ENCODE measurements at places on chromosomes 6 and 20.
A peak's percentile ranks its signal among the peaks of the same experiment; 100 is the strongest.

DNA sequence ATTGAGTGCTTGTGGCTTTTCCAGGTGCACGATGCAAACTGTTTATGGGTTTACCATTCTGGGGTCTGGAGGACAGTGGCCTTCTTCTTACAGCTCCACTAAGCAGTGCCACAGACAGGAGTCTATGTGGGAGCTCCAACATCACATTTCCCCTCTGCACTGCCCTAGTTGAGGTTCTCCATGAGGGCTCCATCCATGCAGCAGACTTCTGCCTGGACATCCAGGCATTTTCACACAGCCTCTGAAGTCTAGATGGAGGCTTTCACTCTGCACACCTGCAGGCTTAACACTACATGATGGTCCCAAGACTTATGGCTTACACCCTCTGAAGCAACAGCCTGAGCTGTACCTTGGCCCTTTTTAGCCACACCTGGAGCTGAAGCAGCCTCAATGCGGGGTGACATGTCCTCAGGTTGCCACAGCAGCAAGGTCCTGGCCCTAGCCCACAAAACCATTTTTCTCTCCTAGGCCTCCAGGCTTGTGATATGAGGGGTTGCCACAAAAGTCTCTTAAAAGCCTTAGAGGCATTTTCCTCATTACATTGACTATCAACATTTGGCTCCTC, 552.2 kb downstream of the TFAP2A start:
- DNase-seq = no peak

GRCh38 chr20:37876863-37877262, 26.1 kb upstream of the VSTM2L start:
- DNase-seq = no peak

DNA sequence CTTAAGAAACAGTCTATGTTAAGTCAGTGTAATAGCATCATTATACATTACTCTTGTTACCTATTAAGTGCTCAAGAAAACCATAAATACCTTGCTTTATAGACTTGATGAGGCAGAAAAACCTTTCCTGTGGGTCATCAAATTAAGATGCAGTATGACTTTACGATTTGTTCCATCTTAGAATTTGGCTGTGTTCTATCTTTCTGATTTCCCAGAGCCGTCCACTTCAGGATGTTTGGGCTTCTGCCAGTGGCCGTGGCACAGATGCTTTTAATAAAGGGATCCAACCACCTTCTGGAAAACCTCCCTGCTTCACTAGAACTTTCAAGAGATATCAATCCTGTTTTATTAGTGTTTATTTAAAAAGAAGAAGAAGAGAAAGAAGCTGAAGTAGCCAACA, 71.2 kb downstream of the PDE7B start:
- no peak for DNase-seq

DNA sequence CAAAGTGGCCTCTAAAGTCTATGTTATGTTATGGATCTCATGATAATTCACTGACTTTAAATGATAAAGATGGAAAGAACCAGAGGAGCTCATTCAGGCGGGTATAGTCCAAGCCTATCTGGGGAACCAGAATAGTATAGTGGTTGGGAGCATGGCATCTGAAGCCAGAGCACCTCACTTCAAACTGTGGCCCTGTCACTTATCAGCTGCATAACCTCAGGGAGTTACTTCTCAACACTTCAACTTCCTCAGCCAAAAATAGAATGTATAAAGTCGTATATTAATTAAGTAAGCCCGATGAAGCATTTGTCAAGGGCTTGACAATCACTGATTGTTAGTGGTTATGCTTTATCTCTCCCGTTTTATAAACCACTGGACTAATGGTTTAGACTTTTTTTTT, 112.7 kb downstream of the RTN4IP1 start:
- DNase-seq = no peak

GRCh38 chr6:135811644-135812526, 39.6 kb upstream of the PDE7B start:
- DNase-seq = no peak

DNA sequence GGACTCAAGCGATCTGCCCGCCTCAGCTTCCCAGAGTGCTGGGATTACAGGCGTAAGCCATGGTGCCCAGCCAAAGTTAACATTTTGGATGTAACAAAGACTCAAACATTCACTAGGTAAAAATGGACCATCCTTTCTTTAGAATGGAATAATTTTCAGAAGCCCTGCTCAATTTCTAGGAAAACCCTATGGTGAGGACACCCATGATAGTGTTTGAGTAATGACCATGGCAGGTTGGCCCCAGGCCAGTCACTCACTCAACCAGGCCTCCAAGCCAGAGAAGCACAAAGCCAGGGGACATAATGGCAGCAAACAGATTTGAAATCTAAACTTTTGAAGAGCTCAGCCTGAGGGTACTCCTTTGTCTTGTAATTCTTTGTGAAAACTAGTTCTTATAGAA, 59.9 kb upstream of the GPR6 start:
- DNase-seq = no peak

DNA sequence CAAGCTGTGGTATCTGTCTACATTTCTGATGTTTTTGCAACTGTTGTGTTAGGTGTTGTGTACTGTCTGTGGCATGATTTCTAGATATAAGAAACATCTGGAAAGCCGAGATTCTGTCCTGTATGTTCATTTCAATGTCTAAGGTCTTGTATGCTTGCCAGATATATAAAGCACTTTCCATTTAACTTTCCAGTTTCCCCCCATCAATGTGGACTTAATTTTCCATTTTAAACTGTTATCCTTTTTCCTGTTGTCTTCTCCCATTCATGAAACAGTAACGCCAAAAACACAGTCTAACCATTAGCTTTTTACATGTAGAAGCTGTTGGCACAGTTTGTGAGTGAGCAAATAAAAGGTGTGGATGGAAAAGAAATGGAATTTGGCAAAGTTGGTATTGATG, 181.6 kb downstream of the FARS2 start:
- DNase-seq = no peak

DNA sequence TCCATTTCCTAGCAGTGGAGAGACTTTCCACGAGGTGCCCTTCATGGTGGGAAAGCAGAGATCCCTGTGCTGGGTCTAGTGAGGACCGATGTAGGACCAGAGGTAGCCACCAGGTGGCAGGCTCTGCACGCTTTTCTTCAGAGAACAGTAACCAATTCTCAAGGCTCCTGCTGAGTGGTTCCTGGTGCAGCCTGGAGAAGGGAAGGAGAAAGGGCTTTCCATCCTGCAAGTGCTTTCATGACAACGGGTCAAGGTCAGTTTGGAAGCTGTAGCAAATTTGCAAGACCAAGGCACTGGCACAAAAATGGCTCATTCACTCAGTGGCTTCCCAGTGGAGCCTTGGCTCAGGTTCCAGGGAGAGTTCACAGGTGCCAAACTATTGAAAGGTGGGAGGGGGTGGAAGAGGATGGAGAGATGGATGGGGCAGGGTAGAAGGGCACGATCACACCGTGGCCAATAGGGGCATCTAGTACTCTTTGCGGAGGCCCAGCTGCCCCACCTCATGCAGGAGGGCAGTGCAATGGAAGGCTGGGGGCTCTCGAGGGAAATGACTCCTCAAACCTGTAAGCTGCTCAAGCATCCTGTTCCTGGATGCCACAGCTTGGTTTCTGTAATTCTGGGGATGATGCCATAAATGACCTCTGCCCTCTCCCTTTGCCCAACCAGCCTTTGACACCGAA, 25.5 kb upstream of the KCNK16 start:
- DNase-seq = no peak

DNA sequence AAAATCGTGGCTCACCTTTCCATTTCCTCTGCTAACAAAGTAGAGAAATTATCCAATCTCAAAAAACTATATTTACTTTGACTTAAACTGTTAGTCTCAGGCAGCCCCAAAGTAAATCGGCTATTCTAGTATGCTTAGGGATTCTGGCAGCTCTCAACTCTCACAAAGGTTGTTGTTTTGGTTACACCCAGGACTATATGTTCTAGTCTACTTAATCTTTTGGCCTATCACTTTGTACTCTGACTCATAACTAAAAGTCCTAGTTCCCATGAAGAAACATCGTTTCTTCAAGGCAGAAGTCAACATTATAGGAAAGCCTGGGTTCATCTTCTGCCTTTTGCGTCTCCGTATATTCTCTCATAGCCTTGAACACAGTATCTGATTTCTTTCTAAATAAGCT, 42.3 kb downstream of the MYLK4 start:
- DNase-seq = no peak

- DNase-seq = no peak
Observed at GRCh38 chr6:14254505-14254904, 136.9 kb downstream of the CD83 start.

GRCh38 chr6:28940294-28940857, 16.6 kb upstream of the TRIM27 start:
- no peak for DNase-seq

DNA sequence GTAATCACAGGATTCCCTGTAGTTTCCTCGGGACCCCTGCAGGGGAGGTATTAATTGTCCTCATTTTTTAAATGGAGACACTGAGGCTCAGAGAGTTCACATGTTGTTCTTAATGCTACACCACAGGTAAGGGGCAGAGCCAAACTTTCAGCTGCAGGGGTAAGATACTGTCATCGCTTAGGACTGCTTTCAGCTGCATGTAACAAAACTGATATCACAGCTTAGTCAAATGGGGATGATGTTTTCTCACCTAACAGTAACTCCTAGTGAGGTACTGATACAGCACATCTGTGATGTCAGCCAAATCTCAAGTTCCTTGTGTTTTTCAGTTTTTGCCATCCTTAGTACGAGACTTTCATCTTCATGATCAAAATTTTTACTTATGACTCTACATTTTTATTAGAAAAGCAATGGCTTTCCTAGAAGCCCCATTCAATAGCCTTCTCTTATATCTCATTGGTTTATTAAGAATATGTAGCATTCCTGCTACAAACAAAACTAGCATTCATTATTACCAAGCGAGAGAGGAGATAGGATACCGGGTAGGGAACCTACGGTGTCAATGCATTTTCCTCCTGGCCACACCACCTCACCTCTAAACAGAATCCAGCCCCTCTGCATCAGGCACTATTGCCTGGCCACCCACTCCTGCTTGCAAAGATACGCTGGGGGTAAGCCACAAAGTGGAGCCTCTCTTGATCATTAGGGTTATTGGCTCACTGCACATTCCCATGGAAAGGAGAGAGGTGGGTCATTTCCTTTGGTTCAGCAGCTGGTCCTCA, 557.5 kb downstream of the CD83 start:
- no peak for DNase-seq

DNA sequence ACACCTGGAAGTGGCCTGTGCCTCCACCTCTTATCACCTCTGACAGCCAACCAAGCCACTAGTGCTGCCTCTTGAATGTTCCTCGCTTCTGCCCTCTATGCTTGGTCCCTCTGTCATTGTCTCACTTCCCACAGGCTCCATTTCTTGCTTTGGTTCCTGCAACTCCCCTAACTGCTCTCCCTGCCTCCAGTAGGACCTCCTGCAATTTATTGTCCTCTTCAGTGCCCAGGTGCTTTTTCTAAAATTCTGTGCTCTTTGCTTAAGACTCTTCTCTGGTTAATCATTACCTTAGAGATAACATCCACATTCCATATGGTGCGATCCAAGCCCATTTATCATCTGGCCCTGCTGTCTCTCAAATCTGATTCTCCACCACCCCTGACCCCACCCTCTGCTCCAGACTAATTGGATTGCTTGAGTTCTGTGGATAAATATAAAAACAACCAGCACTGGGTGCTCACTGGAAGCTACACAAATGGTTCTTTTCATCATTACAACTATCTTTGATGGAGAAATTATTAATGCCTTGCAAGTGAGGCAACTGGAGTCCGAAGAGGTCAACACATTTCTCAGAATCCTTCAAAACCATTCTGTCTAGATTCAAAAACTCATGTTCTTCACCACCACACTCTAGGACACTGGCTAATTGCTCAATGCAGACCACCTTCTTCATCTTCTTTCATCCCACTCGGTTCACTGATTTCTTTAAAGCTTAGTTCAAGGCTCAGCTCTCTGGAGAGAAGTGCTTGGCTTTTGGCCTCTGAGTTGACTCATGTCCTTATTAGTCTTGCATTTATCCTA, 47.2 kb downstream of the FOXA2 start:
- no peak for DNase-seq

GRCh38 chr6:144624246-144624645, 339.1 kb downstream of the UTRN start:
- no peak for DNase-seq

DNA sequence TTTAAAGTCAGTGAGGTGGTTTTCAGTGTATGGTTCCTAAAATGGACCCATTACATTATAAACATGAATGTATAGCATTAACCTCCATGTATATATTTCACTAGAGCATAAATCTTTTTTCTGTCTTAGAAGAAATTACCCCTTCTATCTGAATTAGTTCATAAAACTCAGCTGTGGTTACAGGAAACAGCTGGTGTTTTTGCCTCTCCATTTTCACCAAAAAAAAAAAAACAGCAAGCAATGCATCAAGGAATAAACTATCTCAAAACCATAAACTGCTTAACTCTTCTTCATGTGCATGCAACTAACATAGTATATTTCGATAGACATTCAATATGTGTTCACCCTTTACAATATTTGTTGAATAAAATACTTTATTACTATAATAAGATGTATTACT, 40.2 kb downstream of the MOXD1 start:
- no peak for DNase-seq

- DNase-seq = no peak
Observed at GRCh38 chr20:36861875-36862801, 13.8 kb upstream of the TLDC2 start.

DNA sequence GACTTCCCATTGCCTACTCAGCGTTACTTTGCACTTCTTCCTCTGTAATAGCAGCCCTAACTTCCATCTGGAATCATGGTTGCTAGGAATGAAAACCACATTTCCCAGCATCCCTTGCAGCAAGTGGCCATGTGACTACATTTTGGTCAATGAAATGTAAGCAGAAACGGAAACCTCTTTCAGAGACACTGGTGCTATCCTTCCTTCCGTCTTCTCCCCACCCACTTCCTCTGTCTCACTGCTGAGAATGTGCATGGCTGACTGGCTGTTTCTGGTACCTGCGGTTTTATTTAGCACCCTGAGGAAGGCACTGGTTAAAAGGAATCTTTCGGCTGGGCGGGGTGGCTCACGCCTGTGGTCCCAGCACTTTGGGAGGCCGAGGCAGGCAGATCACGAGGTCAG, 107.4 kb downstream of the SCML4 start:
- peak; percentile 86 for DNase-seq

DNA sequence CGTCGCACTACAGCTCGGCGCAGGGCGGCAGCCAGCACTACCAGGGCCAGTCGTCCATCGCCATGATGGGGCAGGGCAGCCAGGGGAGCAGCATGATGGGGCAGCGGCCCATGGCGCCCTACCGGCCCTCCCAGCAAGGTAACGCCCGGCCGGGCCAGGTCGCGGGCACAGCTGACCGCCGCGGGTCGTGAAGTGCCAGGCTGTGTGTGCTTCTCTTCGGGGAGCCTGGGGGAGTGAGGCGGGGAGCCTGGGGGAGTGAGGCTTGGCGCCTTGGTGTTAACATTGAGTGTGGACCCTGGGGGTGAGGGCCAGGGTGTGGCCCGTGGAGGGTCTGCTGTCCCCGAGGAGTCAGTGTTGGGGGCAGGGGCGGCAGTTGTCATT, 19.4 kb upstream of the MTG2 start:
- DNase-seq = no peak

DNA sequence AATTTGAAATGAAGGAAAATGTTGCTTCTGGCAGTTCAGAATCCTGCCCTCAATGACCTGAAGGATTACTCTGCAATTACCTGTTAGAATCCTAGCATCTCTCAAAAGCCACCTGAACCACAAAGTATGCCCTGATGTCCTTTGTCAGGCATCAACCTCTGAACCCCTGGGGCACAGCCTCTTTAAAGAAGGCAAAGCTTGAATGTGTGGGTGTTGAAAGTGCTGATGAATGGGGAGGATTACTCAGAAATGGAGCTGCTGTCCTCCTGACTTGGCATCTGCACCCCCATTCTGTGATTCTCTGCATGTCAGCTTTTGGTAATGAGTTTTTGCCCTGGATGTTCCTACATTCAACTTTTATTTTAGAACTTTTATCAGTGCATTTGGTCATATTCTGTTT, 179.2 kb downstream of the PKHD1 start:
- no peak for DNase-seq

- no peak for DNase-seq
Observed at GRCh38 chr6:29994826-29995225, 52.5 kb downstream of the HLA-A start.
